Amygdala (tissue), 56 donors: ENCODE measurements at places on chromosomes 3 and 15.

DNA sequence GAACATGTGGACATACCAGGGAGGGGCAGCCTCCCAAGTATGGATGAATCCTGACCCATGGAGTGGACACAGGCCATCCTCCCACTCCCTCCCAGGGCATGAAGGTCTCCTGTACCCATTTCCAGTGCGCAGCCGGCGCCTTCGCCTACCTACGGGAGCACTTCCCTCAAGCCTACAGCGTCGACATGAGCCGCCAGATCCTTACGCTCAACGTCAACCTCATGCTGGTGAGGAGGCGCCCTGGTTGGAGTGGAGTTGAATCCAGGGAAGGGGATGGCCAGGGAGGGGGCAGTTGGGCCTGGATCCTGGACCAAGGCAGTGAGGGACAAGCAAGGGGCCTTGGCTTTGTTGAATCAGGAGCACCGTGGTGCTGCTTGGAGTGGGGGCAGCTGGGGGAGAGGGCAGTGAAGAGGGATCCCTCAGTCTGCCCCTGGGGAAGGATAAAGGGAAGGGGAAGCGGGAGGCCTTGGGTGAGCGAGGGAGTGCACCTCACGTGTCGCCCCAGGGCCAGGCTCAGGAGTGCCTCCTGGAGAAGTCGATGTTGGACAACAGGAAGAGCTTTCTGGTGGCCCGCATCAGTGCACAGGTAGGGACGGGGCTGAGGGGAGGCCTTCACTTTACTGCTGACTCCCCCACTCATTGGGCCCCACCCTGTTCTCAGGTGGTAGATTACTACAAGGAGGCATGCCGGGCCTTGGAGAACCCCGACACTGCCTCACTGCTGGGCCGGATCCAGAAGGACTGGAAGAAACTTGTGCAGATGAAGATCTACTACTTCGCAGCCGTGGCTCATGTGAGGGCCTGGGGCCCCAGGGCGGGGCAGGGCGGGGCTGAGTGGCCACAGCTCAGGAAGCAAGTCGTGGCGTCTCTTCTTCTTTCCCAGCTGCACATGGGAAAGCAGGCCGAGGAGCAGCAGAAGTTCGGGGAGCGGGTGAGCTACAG is 25.3 kb downstream of the PTPN23 start:
- DNase-seq, result no peak

DNA sequence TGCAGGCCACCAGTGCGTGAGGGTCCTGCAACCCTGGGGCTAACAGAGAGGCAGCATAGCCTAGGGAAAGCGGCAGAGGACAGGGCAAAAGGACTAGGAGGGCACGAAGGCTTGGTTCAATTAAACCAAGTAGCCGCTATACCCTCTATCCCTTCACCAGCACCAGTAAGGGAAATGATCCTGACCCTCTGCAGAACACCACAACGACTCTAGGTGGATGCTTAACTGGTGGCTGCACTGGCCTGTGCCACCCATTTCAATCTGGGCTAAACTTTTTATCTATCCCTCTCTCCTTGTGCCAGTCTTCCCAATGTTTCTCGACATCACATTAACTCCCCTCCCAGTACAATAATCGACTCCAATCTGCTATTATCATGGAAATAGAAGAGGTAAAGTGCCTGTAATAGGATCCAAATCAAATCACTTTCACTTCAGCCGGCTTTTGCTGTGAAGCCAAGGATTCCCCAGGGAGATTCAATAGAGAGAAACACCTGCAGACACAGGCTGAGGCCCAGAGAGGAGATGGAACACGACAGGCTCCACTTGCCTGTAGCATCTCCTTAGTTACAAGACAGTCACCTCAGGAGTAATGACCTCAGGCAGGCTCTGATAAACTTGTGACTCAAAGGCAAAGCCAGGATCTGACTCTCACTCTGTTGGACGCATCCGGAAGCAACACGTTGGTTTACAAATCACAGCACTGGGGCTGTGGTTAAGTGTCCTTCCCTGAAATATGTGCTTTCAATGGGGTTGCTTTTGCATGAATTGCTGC is 791.6 kb upstream of the ARRDC4 start:
- no peak for DNase-seq

DNA sequence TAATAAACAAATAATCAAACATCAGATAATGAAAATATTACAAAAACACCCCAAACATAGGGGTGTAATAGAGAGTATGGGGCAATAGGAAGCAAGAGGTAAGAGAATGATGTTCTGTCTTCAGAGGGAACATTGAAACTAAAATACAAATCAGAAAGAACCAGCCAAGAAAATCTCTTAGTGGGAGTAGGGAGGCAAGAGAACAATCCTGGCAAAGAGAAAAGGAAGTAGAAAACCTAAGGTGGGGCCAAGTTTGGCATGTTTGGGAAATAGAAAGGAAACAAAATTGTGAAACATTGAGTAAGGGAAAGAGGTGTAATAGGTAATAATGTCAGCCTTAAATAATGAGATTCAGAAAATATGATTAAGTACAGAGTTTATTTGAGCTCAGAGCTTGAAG is 467.1 kb downstream of the RBMS3 start:
- DNase-seq, result no peak

- DNase-seq, result no peak
Measured at GRCh38 chr15:54707805-54708752, 488.7 kb downstream of the RSL24D1 start.

GRCh38 chr3:194870394-194871110 is 184.9 kb downstream of the FAM43A start:
- DNase-seq, result no peak

DNA sequence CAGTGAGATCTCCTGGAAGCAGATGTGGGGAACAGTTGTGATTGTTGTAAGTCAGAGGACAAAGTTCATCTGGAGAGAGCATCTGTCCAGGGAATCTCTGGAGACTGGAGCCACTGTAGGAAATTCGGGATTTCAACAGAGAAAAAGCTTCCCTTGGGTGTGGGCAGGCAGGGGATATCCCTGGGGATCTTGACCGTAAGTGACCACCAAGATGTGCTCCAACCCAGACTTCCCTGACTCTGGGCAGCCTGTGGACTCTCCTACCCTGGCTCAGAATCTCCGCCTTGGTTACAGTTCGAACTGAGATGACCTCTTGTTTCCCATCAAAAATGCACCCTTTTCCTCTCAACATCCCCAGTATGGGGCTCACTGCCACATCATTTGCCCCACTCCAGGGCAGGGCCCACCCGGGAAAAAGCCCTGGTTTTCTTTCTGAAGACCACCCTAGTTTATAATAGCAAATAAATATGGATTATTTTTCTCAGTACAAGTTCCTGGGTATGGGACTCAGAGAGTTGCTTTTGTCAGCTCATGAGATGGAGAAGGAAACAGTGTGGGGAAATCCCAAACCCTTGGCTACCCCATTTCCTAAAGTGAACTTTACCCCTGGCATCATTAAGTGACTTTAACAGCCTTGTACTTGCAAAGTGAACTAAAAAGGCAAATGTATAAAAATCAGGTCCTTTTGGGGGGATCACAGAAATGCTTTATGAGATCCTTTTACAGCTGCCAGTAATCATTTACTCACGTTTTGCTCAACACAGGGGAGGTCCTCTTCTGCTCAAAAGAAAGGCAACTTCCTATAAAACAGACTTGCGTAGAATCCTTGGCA is 89.9 kb downstream of the CCNL1 start:
- DNase-seq, result no peak

- no peak for DNase-seq
Measured at GRCh38 chr15:50876260-50876988, 32.1 kb upstream of the AP4E1 start.

DNA sequence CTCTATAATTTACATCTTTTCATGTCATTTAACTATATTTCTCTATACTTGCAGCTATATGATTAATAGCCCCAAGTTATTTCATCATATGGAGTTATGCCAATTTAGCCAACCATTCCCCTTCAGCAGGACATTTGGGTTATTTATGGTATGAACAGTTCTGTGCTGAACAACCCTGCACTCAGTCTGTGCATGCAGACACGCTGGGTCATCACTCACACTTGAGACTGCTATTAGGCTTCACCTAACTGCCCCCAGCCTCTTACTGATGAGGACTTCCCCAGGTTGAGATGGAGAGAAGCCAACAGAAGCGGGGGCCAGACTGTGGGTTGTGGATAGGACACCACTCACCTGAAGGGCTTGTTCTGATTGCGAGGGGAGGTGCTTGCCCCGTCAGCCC is 7.3 kb downstream of the TADA3 start:
- no peak for DNase-seq

DNA sequence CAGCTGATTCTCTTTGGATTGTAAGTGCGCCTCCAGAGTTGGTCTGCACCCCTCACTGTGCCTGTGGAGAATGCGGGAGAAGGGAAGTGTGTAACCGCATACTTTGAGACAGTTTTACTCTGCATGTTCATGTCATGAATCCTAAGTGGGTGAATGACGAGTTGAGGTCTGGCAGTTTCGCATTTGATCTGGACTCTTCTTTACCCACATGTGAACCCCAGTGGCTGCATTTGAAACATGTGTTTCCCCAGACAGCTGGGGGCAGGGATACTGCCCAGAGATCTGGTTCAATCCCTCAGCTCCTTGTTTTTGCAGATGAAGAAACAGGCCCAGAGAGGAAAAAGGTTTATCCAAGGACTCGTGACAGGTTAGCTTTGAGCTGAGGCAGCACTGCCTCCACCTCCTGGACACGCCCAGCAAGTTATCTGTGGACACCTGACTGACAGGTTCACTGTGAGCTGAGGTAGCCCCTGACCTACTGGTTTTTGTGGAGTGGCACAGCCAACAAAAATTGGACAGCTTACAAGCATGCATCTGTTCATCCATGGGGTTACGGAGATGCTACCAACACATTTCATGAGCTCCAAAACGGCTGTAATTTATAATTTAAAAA is 207.3 kb downstream of the XXYLT1 start:
- no peak for DNase-seq

GRCh38 chr15:48642795-48643194 is 2.7 kb downstream of the FBN1 start:
- no peak for DNase-seq

DNA sequence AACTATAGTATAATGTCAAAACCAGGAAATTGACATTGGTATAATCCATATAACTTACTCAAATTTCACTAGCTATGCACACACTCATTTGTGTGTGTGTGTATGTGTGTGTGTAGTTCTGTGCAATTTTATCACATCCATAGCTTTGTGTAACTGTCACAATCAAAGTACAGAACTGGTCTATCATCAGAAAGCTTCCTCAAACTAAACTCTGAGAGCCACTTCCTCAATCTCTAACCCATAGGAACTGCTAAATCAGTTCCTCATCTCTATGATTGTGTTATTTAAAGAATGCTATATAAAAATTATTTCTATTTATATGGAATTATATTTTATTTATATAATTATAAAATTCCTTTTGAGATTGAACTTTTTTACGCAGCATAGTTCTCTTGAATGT is 18.1 kb downstream of the LNP1 start:
- no peak for DNase-seq

DNA sequence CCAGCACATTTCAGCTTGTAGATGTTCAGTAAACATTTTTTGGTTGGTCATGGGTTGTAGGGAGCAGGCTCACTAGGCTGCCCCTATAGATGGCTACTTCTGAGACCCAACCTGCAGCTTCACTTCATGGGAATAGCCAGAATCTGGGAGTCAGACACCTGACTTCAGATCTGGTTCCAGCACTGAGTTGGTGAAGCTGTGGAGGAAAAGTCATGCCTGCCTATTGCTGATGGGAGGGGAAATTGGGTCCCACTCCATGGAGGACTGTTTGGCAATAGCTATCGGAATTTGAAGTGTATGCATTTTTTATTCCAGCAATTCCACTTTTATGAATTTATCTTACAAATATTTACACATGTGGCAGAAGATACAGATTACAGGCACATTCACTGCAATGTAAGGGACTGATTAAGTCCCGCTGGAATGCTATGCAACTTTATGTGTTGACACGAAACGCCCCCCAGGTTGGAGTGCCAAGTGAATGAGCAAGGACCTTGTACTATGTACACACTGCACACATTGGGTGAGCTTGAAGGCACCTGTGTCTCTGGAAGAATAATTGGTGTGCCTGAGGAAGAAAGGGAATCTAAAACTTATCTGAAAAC is 7.8 kb upstream of the CCR1 start:
- no peak for DNase-seq

GRCh38 chr15:52789601-52790168 is 451 bp downstream of the ONECUT1 start:
- no peak for DNase-seq

DNA sequence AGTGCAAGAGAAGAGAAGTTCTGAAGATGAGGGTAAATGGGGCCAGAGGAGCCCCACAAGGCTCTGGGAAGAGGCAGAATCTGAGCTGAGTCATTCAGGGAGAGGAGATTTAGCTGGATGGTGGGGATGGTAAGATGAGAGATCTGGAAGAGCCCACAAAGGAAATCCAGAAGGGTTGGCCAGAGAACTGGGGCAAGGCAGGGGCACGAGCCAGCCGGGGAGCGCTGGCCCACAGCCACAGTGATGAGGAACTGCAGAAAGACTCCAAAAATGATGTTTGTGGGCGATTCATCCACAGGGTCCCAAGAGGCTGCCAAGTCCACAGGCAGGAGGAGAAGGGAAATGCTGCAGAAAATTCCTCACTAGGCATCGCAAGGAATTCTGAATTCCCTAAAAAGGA is 75.9 kb upstream of the ATP2B2 start:
- no peak for DNase-seq

GRCh38 chr3:143358793-143359491 is 239.4 kb downstream of the CHST2 start:
- DNase-seq, result no peak

DNA sequence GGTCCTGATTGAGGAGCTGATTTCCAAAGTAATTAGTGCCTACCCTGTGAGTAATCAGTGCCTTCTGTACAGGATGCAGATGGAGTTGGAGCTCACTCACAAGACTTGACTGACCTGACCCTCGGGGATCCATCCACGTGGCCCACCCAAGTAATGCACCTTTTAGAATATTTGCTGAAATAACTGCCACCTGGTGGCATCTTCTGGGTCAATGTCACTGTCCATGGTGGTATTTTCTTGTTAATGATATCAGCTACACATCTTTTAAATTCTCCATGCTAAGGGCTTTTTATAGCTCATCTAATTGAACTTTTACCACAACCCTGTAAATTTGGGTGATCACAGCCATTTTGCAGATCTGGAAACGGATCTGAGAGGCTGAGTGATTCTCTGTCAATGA is 74.3 kb upstream of the ANKRD34C start:
- no peak for DNase-seq

DNA sequence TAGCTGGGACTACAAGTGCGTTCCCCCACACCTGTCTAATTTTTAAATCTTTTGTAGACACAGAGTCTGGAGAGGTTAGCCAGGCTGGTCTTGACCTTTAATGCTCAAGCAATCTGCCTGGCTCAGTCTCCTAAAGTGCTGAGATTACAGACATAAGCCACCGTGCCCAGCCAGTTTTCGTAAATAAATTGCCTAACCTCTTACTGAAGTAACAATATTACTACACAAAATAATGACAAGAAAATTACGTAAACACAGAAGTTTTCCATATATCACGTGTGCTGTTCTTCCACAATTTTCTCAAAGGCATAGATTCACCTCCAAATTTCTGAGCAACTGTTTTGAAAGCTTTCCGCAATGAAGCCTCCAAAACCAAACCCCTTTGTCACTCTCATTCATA is 58.1 kb upstream of the PROK2 start:
- no peak for DNase-seq

DNA sequence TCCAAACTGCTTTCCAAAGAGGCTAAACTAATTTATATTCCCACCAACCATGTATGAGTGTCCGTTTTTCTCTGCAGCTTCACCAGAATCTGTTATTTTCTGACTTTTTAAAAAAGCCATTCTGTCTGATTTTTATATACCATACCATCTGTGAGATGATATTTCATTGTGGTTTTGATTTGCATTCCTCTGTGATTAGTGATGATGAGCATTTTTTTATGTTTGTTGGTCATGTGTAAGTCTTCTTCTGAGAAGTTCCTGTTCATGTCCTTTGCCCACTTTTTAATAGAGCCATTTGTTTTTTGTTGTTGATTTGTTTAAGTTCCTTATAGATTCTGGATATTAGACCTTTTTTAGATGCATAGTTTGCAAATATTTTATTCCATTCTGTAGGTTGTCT is 179.4 kb upstream of the ALCAM start:
- no peak for DNase-seq
